Thoracic aorta (tissue), 2 donors: ENCODE measurements at places on chromosomes 3 and 15.

- peak; percentile 41 for DNase-seq
Observed at GRCh38 chr3:24493746-24494617, 668 bp downstream of the THRB start.

GRCh38 chr3:7025581-7026300 is 164.8 kb downstream of the GRM7 start:
- DNase-seq = no peak

GRCh38 chr15:67976506-67977073 is 77.5 kb upstream of the PIAS1 start:
- DNase-seq = no peak

- DNase-seq = no peak
Observed at GRCh38 chr15:67396114-67396513, 124.8 kb upstream of the C15orf61 start.

- no peak for DNase-seq
Observed at GRCh38 chr3:12046406-12046805, 42.2 kb downstream of the SYN2 start.

DNA sequence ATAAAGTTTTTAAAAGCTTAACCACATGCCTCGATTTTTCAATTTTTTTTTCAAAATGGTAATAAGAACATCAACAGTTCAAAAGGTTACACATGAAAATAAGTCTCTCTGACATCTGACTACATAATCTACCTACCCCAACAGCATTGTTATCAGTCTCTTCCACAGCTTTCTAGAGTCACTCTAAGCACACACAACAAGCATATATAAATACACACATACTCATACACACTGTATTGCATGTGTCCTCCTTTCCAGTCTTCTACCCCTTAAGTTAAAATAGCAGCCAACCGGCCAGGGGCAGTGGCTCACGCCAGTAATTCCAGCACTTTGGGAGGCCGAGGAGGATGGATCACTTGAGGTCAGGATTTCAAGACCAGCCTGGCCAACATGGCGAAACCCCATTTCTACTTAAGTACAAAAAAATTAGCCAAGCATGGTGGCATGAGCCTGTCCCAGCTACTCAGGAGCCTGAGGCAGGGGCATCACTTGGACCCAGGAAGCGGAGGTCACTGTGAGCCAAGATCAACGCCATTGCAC is 12.2 kb downstream of the TBL1XR1 start:
- DNase-seq = no peak

DNA sequence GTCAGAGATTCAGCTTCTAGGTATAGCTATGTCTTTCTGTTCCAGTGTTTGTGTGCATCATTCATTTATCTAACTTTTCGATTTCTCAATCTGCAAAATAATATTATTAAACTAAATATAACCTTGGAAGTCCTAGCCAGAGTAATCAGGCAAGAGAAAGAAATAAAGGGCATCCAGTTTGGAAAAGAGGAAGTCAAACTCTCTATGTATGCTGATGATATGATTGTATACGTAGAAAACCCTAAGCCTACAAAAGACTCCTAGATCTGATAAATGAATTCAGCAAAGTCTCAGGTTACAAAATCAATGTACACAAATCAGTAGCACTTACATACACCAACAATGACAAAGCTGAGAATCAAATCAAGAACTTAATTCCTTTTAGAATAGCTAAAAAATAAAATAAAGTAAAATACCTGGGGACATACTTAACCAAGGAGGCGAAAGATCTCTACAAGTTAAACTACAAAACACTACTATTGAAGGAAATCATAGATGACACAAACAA is 718.2 kb downstream of the NTRK3 start:
- DNase-seq = no peak

GRCh38 chr3:120100711-120101110 is 6.5 kb upstream of the GSK3B start:
- DNase-seq = no peak

- no peak for DNase-seq
Observed at GRCh38 chr3:175869404-175869803, 1010.3 kb downstream of the NAALADL2 start.

GRCh38 chr3:9195390-9195789 is 54.1 kb downstream of the SRGAP3 start:
- no peak for DNase-seq

GRCh38 chr3:120171134-120171873 is 77.1 kb upstream of the GSK3B start:
- DNase-seq = no peak

- DNase-seq = no peak
Observed at GRCh38 chr3:113158171-113158570, 53.2 kb upstream of the BOC start.

- no peak for DNase-seq
Observed at GRCh38 chr3:71160785-71161546, 422.6 kb downstream of the FOXP1 start.

DNA sequence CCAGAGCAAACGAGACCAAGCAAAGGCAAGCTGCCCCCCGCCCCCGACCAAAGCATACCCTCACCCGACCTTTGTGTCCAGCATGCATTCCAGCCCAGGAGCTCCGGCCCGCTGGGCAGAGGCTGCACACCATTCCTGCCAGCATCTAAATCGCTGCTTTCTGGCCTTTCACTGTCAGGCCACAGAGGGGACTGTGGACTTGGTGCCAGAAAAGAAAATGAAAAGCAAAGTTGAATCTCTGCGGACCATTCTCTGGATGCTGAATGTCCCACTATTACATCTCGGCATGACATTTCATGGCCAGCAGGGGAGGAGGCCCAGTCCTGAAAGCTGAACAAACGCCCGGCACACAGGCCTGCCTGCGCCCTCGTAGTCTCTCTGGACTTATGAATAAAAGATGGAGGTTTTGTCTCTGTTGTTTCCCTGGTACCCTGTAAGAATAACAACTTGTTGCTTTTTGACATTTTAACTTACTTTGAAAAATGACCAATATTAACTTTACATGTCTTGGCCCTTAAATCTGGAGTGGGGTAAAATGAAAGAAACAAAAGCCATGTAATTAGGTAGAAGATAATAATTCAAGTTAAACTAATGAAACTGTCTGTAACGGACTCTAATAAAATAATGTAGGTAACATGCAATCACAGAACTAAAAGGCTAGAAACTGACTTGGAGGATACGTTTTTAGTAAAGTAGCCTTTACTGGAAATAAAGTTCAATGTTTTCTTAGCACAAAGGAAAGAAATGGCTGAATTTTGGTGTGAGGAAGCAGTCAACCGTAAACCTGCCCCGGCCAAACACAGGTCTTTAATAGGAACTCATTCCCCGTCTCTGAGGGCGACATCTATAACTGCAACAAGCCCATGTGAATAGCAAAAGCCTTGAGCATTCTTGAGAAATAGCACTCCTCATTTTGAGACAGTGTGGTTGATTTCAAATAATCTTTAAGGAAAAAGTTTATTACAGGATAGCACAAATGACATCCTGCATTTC is 12.7 kb downstream of the IL17RD start:
- DNase-seq = no peak

DNA sequence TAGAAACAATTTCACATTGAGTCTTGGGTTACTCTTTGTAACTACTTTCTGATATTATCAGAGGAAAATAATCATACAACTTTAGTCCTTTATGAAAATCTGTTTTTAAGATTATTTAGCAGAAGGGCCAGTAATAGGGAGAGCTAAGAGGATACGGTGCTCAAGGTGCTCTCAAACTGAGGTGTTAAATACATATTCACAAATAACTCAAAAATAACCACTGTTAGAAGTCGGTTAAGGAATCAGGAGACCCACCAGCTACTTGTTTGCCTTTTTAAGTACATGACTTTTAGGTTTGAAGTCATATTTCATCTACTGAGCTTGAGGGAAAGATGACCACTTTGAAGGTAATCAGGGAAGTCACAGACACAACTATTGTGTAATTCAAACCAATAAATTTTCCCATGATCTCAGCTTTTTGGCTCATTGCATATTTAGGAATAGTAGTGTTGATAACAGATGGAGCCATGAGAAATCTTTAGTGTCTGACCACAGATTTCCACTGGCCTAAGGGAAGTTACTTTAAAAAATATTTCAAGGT is 1.4 kb upstream of the RSRC1 start:
- DNase-seq = no peak

- DNase-seq = no peak
Observed at GRCh38 chr3:101340591-101340990, 20.2 kb upstream of the IMPG2 start.

- DNase-seq = no peak
Observed at GRCh38 chr3:54047568-54047967, 74.8 kb upstream of the CACNA2D3 start.

GRCh38 chr15:71357321-71357732 is 242.1 kb downstream of the THSD4 start:
- no peak for DNase-seq

DNA sequence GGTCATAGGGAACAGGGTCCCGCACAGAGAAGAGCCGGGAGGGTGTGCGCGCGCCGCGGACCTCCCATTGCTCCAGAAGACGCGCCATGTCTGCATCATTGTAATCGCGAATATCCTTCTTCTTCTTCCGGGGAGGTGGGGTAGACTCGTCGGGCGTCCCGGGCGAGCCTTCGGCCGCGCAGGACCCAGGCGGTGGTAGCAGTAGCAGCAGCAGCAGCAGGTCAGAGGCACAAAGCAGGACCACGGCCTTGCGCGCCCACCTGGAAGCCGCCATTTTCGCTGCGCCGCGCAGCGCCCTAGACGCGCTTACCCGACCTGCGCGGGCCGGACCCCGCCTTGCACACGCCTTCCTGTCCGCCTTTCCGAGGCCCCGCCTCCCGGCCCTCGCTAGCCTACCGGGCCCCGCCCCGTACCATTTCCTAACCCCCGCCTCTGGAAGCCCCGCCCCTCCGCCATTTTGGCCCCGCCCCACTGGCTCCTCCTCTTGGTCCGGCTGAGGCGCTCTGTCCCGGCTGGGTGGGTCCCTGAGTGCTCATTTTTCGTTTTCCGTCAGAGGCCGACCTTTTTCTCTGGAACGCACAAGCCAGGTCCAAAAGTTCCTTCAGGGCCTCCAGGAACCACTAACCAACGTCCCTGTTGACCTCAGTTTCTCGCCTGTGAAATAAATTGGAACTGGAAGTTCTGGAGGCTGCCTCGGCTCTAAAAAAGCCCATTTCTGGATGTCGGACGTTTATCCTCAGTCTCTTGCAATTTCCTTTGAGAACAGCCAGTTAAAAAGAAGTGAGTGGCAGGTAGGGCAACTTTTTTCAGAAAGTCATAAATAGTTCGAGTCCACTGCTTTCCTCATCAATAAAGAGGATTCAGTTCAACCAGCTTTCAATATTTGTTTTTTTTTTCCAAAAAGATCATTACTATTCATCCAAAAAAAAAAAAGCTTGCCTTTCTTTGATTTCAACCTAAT is at the start of gene MESD:
Gene MESD, minus strand, starts transcription at position 302 of the 961 bp plus-strand sequence. Its CDS starts 28 bp downstream, at position 274.
- peak; percentile 89 for DNase-seq

DNA sequence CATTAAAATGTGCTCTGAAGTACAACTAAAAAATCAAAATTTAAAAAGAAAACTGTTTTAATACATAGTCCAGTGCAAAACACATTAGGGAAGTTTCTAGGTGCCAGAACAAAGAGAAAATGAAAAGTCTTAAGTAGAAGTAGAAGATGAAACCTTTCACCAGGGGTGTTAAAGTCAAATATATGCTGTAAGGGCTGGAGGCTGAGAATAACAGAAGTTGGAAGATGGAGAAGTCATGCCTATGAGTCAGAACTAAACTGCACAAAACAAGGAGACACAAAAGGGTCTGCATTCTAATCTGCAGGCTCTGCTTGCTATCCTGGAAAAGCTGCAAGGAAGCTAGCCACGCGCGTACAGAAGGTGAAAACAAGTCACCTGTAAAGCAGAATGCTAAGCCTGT is 48.7 kb upstream of the CPB1 start:
- no peak for DNase-seq

- DNase-seq = no peak
Observed at GRCh38 chr15:80107774-80108173, 45.0 kb upstream of the FAH start.
